ENCODE measurements at places on chromosomes 1 and 21.

- no peak for DNase-seq
These were observed 86.1 kb downstream of the VPS26C start for GRCh38 chr21:37181059-37181458.

- peak; percentile 48 for DNase-seq
These were observed 104.1 kb upstream of the TMPRSS2 start for GRCh38 chr21:41611966-41612606.

DNA sequence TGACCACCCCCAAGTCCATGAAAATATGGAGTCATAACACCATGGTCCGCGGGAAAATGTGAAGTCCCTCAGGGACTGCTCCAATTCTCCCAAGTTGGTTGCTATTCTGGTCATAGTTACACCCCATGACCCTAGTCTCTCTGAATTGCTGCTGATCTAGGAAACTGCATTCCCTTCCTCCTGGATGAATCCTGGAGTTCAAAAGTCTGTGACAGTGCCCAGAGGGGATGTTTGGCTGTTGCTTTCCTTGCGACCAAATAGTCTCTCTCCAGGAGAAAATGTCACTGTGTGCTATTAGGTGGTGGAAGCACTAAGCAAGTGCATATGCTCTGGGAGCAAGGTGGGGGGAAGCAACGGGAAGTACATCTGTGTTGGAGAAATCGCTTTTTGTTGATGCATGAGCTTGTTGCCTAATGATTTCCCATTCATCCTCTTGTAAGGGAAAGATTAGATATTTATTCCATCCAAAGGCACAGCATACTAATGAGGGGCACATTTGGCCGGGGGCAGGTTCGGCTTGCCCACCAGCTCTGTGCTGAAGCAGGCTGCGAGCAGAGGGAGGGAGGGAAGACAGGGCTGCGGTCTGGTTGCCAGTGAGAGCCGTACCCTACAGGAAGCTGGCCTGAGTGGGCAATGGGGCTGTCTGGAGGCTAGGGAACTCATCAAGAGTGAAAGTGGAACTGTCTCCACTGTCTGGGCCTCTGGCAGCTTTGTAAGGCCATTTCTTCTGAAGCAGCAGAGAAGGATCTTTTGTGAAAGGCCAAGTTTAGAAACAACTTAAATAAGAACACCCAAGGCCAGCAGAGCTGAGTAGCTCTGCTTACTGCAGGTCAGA is 27.2 kb downstream of the SYT6 start:
- no peak for DNase-seq

DNA sequence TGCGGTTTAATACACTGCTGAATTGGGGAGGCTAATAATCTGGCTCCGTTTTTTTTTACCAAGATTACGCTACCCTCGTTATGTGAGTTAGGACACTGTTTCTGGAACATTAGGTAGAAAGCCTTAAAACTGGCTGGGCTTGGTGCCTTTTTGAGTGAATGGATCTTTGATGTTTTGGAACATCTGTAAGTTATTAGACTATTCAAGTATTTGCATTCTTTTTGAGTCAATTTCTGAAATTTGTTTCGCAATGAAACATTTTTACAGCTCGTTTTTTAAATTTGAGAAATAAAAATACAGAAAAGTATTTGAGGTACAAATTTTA is 106.9 kb downstream of the LTN1 start:
- DNase-seq: no peak

DNA sequence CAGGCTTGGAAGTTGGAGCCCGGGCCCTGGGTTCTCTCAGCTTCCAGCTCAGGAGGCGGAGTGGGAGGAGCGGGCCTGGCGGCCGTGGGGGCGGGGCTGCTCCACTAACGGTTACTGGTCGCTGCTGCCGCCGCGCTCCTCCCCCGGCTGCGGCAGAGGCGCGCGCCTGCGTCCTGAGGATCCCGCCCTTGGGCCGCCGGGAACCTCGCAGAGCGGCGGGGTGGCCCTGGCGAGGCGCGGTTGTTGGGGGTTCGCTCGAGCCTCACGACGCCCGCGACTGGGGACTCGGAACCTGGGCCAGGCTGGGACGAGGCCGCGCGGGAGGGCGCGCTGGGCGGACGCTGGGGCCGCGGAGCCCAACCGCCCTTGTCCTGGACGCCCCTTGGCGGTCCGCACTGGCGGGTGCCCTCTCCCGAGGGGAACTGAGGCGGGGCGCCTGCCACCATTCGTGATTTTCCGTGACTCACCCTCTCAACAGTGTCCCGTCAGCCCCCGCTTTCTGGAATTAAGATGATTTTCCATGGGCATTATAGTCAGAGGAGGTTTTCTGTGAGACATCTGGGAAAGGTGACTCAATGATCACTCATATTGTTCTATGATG is 34.1 kb downstream of the OR2G3 start:
- DNase-seq: no peak

GRCh38 chr1:175023043-175023921 is at the start of gene MRPS14:
Gene MRPS14 (minus strand): TSS chr1:175023425. CDS start chr1:175023408, 17 bp downstream.
- peak; percentile 99 for DNase-seq
